ENCODE measurements at places on chromosomes 5 and 9.

- DNase-seq: no peak
These were observed 102.7 kb upstream of the VCAN start for GRCh38 chr5:83368835-83369234.

- DNase-seq: no peak
These were observed 348.0 kb upstream of the CDH18 start for GRCh38 chr5:20335978-20336377.

- peak; percentile 33 for DNase-seq
These were observed 56.0 kb downstream of the RGS3 start for GRCh38 chr9:113519426-113520108.

GRCh38 chr5:168014433-168015123 lies 276.9 kb upstream of the WWC1 start:
- DNase-seq: no peak

GRCh38 chr9:16726718-16727451 lies 143.6 kb downstream of the BNC2 start:
- DNase-seq: no peak

DNA sequence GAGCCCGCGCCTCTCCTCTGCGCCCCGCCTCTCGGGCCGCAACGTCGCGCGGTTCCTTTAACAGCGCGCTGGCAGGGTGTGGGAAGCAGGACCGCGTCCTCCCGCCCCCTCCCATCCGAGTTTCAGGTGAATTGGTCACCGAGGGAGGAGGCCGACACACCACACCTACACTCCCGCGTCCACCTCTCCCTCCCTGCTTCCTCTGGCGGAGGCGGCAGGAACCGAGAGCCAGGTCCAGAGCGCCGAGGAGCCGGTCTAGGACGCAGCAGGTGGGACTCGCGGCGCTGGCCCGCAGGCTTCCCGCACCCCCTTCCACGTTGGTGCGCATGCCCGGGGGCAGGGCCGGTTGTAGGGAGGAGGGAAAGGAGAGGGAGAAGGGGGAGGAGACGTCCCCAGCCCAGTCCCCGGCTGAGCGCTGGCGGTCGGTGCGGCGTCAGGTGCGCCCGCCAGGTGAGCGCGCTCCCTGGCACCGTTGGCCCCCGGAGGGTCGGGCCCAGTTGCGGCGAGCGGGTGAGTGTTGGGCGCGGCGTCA lies at the start of gene OCLN:
TSS of gene OCLN (plus strand) at position 400 of the 532 bp plus-strand sequence. CDS start 11,455 bp downstream, outside the sequence.
- peak; percentile 78 for DNase-seq

DNA sequence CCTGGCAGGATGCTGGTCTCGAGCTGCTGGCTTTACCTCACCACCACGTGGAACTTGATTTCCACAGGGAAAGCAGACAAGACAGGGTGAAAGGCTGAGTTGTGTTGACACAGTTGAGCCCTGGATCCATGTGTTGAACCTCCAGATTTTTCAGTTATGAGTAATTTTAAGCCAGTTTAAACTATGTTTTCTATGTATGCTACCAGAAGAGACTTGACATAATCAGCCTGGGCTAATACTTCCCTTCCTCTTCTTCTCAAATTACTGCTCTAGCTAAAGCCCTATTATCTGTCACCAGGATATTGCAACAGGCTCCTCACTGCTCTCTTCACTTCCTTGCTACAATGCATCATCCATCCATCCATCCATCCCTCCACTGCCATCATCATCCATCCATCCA lies 12.0 kb upstream of the PHYKPL start:
- no peak for DNase-seq

DNA sequence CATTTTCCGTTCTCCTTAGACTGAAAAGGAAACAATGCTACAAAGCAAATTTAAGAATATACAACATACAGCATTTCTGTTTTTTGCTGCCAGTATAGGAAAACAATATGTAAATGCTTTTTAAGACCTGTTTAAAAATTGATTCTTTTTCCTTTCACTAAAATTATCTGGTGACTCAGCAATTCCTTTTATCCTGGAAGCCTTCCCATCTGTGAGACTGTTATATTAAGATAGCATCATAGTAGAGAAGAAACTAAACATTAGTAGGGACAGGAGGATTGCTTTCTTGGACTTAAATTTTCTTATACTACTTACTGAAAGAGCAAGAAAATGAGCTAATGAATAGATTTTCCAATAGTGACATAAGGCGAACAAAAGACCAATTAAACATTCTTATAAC lies 30.0 kb upstream of the GPR21 start:
- no peak for DNase-seq

GRCh38 chr5:89395111-89395510 lies 512.1 kb upstream of the MEF2C start:
- DNase-seq: no peak

GRCh38 chr5:125492977-125493376 lies 746.5 kb upstream of the ZNF608 start:
- no peak for DNase-seq

- DNase-seq: no peak
These were observed 340.9 kb upstream of the KIF2A start for GRCh38 chr5:61965069-61965468.

GRCh38 chr5:43409809-43410271 lies 2.4 kb downstream of the CCL28 start:
- no peak for DNase-seq

DNA sequence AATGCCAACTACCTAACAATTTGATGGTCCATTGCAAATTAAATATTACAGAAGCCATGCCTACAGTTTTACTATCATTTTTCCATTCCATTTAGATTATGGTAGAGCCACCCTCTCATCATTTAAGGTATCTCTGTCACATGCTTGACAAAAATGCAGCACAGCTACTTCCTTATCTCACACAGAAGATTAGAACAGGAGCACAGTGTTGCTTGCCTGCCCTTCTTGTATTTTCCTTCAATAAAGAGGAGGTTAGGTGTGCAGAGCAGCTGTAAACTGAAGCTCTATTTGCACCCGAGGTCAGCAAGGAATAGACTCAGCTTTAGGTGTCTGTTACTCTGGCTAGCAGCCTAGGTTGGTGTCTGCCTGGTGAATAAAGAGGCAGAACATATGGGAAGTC lies 51.5 kb upstream of the ATP10B start:
- DNase-seq: no peak

- peak; percentile 15 for DNase-seq
These were observed 141.1 kb downstream of the ENC1 start for GRCh38 chr5:74499256-74500050.

GRCh38 chr9:99537996-99538395 lies 283.7 kb upstream of the NR4A3 start:
- DNase-seq: no peak

- DNase-seq: no peak
These were observed 28.9 kb upstream of the HNRNPA0 start for GRCh38 chr5:137782984-137783536.

DNA sequence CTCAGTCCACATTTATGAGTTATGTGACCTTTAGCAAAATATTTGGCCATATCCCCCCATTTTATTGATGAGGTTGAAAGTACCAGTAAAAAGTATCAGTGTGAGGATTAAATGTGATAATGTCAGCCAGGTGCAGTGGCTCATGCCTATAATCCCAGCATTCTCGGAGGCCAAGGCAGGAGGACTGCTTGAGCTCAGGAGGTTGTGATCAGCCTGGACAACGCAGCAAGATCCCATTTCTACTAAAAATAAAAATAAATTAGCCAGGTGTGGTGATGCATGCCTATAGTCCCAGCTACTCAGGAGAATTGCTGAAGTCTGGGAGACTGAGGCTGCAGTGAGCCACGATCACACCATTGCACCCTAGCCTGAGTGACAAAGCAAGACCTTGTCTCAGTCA lies 71.2 kb downstream of the GRAMD2B start:
- DNase-seq: no peak

DNA sequence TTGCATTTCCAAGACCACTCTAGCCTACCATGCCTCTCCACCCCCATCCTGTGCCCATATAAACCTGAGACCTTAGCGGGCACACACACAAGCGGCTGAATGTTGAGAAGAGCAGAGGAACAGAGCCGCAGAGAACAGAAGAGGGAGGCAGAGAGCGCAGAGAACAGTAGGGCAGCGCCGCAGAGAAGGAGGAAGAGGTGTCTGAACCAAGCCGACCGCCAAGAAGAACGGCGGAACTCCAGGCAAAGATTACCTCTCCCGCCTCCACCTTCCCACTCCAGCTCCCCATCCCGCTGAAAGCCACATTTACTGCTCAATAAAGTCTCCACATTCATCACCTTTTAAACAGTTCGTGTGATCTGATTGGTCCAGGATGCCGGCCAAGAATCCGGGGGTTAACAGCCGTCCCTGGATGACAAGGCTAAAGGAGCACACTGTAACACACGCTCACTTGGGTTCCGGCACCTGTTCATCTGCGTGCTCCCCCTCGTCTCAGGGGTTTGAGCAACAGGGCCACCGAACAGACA lies 33.2 kb downstream of the GRIN3A start:
- DNase-seq: no peak

GRCh38 chr5:18771097-18771610 lies 1136.9 kb downstream of the TAF11L14 start:
- no peak for DNase-seq

DNA sequence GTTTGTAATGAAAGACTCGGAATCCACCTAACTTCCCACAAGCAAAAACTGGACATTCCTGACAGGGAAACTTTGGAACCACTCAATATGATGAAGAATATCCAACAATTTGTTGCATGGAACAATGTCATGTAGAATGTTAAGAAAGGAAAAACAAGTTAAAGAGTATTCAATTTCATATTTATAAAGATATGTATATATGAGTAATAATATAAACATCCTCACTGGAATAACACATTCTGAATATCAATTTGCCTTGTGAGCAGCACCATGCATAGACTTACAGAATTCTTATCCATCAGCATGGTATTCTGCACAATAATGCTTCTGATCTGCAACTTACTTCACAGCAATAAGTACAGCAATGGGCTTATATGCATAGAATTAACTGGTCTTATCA lies 650.3 kb downstream of the SEMA5A start:
- no peak for DNase-seq

- DNase-seq: no peak
These were observed 154.1 kb downstream of the ARHGAP26 start for GRCh38 chr5:142924135-142924883.

DNA sequence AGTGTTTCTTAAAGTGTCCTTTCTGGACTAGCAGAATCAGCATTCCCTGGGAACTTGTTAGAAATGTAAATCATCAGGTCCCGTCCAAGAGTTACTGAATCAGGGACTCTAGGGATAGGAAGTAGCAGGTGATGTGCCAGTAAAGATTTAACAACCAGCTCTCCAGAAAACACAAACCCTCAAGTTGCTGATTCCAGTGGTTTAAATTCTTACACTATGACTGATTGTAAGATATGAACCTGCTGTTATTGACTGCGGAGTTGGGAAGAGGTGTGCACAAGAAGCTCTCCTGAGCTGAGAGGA lies 39.1 kb upstream of the BASP1 start:
- no peak for DNase-seq

GRCh38 chr9:136618580-136619547 lies 43.9 kb upstream of the EGFL7 start:
- DNase-seq: no peak

DNA sequence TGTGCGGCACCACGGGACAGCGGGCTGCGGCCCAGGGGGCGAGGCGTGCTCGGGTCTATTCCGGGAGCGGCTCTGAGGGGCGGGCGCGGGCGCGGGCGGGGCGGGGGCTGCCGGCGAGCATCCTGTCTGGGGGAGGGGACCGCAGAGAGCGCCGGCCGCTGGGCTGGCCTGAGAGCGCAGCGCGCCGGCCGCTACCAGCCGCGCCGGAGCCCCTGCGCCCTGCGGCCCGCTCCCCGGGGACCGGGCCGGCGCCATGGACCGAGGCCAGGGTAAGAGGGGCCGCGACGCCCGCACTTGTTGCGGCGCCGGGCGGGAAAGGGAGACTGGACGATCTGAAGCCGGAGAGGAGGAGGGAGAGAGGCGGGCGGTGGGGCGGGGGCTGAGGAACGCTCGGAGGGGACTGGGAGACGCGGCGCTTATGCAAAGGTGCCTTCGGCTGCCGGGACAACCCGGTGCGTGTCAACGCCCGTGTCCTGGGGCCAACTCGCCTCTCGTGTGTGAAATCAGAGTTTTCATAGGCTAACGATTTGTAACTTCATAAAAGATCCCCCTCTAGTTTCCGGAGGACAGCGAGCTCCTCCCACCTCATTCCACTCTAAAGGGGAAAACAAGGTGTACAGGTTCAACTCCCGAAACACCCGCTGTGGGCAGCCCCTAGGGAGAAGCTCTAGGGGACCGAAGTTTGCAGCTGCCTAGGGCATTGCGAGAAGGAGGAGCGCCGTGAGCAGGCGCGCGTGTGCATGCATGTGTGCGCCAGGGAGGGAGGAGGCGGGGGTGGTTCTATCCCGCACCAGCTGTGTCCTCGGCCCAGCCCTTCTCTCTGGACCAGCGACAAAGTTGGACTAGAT lies at the start of gene AFAP1L1:
TSS of gene AFAP1L1 (plus strand) at position 144 of the 848 bp plus-strand sequence. CDS start at position 254, 110 bp downstream.
- DNase-seq: peak; percentile 6

DNA sequence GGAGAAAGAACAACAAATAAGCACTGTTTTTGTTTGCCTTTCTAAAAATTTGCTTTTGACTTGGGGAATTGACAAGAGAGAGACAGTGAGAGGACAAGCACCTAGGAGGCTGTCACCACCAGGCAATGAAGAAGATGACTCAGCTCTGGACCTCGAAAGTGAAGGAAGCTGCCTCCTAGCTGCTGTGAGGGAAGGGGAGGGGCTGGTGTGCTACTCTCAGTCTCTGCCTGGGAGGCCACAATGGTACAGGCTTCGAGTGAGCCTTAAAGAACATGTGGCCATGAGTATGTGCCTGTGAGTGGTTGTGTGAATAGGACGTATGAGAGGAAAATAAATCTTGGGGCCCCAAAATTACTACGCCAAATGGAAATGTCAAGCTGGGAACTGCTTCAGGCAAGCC lies 7.1 kb upstream of the PLK2 start:
- no peak for DNase-seq

GRCh38 chr5:68266457-68266856 lies 50.9 kb downstream of the PIK3R1 start:
- no peak for DNase-seq

GRCh38 chr5:180977852-180978251 lies 10.8 kb upstream of the BTNL3 start:
- DNase-seq: no peak
